ENCODE measurements at places on chromosomes 13 and 19. TPM values are rescaled to one million over a fixed set of nuclear protein-coding genes. Genes with fewer than 3 reads are reported as not detected.

Gene LIM2
- not detected for total RNA-seq

Gene FXYD1
- total RNA-seq, result not detected

Gene S1PR4
- not detected for total RNA-seq

Gene SHFL
- 14.5 TPM for total RNA-seq

Gene ZNF285
- 3.7 TPM for total RNA-seq

Gene KLK12
- not detected for total RNA-seq

Gene CATSPERD
- total RNA-seq, result not detected

Gene DPRX
- not detected for total RNA-seq
